Effector memory CD4-positive, alpha-beta T cell (primary cell): ENCODE measurements at places on chromosomes 16 and 17.
A peak's percentile ranks its signal among the peaks of the same experiment; 100 is the strongest.

GRCh38 chr17:66337268-66337667 lies 34.9 kb downstream of the PRKCA start:
- no peak overlapping the region for H3K4me3 ChIP-seq
- no peak overlapping the region for H3K27ac ChIP-seq
- no peak for DNase-seq
- H3K4me1 ChIP-seq = peaks cover 20% of the 10 kb centered on the region
- no peaks in the 10 kb centered on the region for H3K27me3 ChIP-seq
- H3K36me3 ChIP-seq = no peaks in the 10 kb centered on the region

GRCh38 chr17:4146641-4147040 lies 3.6 kb downstream of the CYB5D2 start:
- no peak for DNase-seq
- no peaks in the 10 kb centered on the region for H3K36me3 ChIP-seq
- no peaks in the 10 kb centered on the region for H3K27me3 ChIP-seq

- H3K4me1 ChIP-seq = no peaks in the 10 kb centered on the region
- no peak overlapping the region for H3K4me3 ChIP-seq
Measured at GRCh38 chr16:85680352-85680944, 8.3 kb downstream of the GINS2 start.

GRCh38 chr16:12290165-12290564 lies 313.6 kb downstream of the SNX29 start:
- H3K27me3 ChIP-seq = no peaks in the 10 kb centered on the region
- no peak overlapping the region for H3K27ac ChIP-seq
- H3K4me1 ChIP-seq = no peaks in the 10 kb centered on the region
- H3K36me3 ChIP-seq = no peaks in the 10 kb centered on the region

DNA sequence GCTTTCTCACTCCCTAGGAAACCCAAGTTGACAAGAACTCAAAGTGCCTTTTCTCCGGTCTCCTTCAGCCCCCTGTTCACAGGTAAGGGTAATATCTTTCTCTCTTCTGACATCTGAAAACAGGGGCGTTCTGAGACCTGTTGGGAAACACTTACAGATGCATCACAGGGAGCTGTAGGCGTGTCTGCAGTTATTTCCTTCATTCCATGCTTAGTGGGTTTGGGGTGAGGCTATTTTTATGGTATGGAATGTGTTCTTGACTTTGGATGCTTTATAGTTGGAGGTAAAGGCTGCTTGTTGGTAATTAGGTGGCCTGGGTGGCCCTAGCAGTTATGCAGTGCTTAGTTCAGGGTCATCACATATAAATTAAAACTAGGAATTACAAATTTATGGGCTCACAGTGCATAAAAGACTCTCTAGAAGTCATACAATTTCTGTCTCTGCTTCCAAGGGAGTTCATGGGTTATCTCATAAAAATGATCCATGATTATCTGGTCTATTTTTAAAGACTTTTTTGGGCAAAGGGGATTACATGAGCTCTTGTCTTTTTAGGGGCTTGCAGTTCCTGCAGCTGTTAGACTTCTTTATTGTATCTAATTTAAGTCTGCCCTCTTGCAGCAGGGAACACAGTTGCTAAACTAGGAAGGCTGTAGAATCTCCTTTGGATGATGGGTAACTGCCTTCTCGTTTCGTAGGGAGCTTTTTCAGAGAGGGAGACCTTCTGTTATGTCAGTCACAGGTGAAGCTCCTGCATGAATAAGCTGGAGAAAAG lies 10.2 kb downstream of the SOCS7 start:
- no peaks in the 10 kb centered on the region for H3K4me1 ChIP-seq
- H3K36me3 ChIP-seq = peaks cover 6% of the 10 kb centered on the region
- no peak for DNase-seq

DNA sequence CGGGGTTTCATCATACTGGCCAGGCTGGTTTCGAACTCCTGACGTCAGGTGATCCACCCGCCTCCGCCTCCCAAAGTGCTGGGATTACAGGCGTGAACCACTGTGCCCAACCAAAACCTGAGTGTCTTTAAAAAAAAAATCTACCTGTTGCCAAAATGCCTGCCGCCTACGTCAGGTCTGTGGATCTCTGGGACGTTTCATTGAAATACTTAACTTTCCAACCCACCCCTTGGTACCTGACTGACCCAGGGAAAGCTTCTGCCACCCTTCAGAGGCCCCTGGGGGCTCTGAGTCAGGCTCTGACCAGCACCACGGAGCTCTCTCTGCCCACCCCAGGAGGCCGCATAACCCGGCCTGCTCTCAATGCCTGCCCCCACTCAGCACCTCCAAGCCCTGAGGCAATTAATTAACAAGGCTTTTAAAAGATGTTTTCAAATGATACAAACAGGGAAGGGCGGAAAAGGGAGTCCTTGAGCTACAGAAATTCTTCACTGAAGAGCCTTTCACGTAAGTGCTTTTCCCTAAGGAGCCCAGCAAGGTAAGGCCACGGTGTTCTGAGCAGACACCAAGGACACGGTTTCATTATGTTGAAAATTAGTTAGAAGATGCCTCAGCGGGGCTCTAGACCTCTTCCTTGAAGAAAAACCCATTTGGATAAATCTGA lies 29.3 kb upstream of the GSG1L start:
- peaks cover 13% of the 10 kb centered on the region for H3K36me3 ChIP-seq
- DNase-seq = no peak
- H3K4me3 ChIP-seq = no peak overlapping the region

DNA sequence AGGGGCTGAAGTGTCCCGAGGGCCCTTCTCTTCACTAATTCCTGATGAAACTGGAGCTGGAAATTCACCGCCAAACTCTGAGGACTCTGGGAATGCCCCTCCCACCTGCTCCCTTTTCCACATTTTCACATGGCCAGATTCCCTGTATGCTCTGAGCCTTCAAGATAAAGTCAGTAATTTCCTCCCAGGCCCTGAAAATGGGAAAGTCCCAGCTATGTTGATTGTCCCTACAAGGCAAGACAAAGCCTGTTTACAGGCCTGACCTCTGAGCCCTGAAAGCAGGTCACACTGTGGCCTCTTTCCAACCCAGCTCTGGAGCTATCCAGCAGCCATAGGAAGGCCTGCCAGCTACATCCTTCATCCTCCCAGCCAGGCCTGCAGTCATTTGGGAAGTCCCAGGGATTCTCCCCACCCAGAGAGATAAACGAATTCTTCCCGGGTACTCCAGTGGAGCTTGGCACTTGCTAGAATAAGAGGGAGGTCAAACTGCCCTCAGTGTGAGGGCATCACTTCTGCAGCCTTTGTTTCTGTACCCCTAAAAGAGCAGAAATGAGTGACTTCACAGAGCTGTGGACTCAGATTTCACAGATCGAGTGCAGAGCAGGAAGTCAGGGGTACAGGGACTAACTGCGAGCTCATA lies 19.6 kb upstream of the CCL2 start:
- DNase-seq = no peak
- H3K4me3 ChIP-seq = no peak overlapping the region
- no peak overlapping the region for H3K27ac ChIP-seq
- no peaks in the 10 kb centered on the region for H3K4me1 ChIP-seq
- no peaks in the 10 kb centered on the region for H3K27me3 ChIP-seq
- H3K36me3 ChIP-seq = no peaks in the 10 kb centered on the region

DNA sequence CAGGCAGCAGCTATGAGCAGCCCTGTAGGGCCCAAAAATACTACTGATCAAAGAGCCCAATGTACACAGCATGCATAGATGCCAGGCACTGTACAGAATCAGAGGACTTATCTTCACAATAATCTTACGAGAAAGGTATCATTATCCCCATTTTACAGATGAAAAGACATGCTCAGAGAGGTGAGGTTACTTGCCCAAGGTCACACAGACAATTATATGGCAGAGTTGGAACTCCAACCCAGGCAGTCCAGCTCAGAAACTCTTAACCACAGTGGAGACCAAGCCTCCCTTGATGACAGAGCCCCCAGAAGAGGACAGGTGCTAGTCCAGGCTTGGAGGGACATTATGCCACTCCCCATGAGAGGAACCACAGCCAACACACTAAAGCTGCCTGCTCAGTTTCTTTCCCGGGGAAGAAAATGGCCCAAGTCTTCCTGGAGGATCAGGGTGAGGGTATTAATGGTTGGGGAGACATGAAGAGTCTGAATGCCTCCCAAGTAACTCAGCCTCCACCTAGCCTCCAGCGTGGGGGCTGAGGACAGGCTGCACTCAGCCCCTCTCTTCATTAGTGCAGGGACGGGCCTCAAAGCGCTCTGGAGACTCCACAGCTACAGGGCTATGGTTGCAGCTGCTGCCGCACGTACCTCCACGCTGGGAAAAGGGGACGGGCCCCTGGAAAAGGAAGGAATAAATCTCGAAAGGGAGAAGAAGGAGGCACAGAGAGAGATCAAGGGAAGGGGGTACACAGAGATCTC lies 826 bp downstream of the UNC119 start:
- H3K27ac ChIP-seq = peak overlapping the region; percentile 89
- H3K27me3 ChIP-seq = no peaks in the 10 kb centered on the region
- H3K4me1 ChIP-seq = peaks cover 40% of the 10 kb centered on the region
- peak overlapping the region; percentile 77 for H3K4me3 ChIP-seq

GRCh38 chr17:27518545-27519521 lies 62.6 kb downstream of the KSR1 start:
- H3K36me3 ChIP-seq = no peaks in the 10 kb centered on the region
- H3K4me3 ChIP-seq = no peak overlapping the region
- H3K4me1 ChIP-seq = peaks cover 3% of the 10 kb centered on the region
- DNase-seq = no peak

DNA sequence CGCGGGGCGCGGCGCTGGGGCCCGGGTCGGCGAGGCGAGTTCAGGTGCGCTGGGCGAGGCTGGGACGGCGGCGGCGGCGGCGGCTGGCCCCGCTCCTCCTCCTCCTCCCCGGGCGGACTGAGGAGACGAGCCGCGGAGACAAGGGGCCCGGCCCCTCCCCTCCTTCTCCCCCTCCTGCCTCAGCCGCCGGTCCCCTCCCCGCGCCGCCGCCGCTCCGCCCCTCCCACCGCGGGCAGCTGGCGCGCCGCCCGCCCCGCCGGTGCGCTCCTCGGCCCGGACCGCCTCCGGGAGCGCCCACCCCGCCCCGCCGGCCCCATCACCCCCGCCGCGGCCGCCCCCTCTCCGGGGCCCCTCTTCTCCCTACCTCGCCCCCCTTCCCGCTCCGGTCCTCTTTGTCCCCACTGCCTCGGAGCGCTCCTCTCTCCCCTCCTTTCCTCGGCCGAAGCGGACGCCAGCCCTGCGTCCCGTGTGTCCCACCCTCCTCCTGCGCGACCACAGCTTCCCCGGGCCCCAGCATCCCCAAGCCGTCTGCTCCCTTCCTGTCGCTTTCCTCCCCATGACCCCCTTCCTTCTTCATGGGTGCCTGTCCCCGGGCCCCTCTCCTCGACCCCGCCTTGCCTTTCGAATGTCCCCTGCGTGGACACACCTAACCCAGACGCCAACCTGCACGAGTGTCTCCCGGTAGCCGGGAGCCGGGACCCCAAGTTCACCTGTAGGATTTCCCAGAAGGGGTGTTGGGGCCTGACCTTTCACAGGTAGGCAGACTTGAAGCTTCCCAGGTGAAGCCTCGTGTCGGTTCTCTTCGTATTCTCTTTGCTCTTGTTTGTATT lies at the start of gene TOX3:
Gene TOX3 (minus strand): TSS at position 140 of the 830 bp plus-strand sequence. CDS start 420 bp downstream, outside the sequence.
- H3K27ac ChIP-seq = no peak within 1 kb of the TSS
- H3K4me3 ChIP-seq = no peak within 1 kb of the TSS
- peaks cover 12% of the 10 kb centered on the region for H3K27me3 ChIP-seq
- no peaks in the 10 kb centered on the region for H3K4me1 ChIP-seq
- no peaks in the 10 kb centered on the region for H3K36me3 ChIP-seq
- DNase-seq = no peak

- no peak overlapping the region for H3K27ac ChIP-seq
- H3K27me3 ChIP-seq = no peaks in the 10 kb centered on the region
- no peak overlapping the region for H3K4me3 ChIP-seq
- no peak for DNase-seq
Measured at GRCh38 chr17:792277-792676, 10.1 kb downstream of the MRM3 start.

DNA sequence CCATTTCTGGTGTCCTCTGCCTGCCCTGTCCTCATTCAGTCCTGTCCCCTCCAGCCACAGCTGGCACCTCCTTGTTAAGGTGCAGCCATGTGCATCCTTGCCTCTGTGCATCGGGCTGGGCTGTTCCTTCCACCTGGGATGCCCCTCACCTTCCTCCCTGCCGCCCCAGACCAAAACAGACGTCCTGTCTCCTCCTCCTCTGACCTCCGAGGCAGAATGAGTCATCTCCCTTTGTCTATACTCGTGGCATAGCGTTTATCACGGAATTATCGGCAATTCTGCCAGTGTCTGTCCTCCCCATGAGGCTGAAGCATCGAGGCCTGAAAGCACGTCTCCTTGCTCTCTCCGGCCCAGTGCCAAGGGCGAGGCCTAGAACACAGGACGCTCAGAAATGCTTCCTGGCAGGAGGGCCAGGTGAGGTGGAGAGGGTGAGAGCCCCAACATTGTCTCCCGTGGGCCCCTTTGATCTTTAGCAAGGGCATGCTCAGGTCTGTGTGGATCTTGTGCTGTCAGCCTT lies 4.6 kb downstream of the RAI1 start:
- no peak overlapping the region for H3K27ac ChIP-seq
- H3K27me3 ChIP-seq = no peaks in the 10 kb centered on the region
- H3K4me3 ChIP-seq = no peak overlapping the region
- peaks cover 7% of the 10 kb centered on the region for H3K4me1 ChIP-seq
- H3K36me3 ChIP-seq = no peaks in the 10 kb centered on the region

GRCh38 chr16:66899310-66899944 lies 19.1 kb downstream of the PDP2 start:
- H3K4me1 ChIP-seq = no peaks in the 10 kb centered on the region
- H3K36me3 ChIP-seq = no peaks in the 10 kb centered on the region
- no peak overlapping the region for H3K27ac ChIP-seq
- no peak for DNase-seq
- H3K27me3 ChIP-seq = no peaks in the 10 kb centered on the region

- H3K36me3 ChIP-seq = peaks cover under 1% of the 10 kb centered on the region
- H3K27ac ChIP-seq = no peak overlapping the region
- H3K27me3 ChIP-seq = no peaks in the 10 kb centered on the region
Measured at GRCh38 chr17:75505152-75505409, 10.3 kb downstream of the CASKIN2 start.

DNA sequence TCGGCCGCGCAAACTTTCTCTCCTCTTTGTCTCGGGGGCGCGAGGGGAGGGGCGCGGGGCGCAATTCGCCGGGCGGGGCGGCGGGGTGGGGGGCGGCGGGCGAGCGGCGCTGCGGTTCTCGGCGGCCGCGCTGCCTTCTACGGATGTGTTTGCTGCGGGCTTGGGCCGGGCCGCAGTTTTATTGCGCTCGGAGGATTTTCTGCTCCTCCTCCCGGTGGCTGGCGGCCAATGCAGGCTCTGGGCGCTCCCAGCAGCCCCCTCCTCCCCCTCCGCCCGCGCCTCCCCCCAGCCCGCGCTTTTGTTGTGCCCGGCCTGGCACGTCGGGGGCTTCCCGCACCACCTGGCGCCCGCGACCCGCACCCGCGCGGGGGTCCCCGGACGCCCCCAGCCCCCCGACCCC lies at the start of gene TIMP2:
Gene TIMP2 (minus strand): TSS at position 154 of the 400 bp plus-strand sequence. CDS start 299 bp downstream, outside the sequence.
- peaks cover 6% of the 10 kb centered on the region for H3K27me3 ChIP-seq
- no peak within 1 kb of the TSS for H3K27ac ChIP-seq
- peaks cover 18% of the 10 kb centered on the region for H3K4me1 ChIP-seq
- H3K4me3 ChIP-seq = peak within 1 kb of the TSS; percentile 55
- DNase-seq = peak; percentile 35

DNA sequence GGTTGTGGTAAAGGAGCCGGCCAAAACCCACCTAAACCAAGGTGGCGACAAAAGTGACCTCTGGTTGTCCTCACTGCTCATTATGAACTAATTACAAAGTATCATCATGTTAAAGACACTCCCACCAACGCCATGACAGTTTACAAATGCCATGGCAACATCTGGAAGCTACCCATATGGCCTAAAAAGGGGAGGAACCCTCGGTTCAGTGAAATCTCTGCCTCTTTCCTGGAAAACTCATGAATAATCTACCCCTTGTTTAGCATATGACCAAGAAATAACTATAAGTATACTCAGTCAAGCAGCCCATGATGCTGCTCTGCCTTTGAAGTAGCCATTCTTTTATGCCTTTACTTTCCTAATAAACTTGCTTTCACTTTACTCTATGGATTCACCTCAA lies 72.2 kb downstream of the CYLD start:
- H3K4me1 ChIP-seq = no peaks in the 10 kb centered on the region
- no peak overlapping the region for H3K27ac ChIP-seq
- H3K4me3 ChIP-seq = no peak overlapping the region
